ENCODE measurements at places on chromosomes 2 and 18.

- peak; percentile 54 for DNase-seq
Observed at GRCh38 chr2:113136828-113137775, 9.7 kb downstream of the IL1RN start.

GRCh38 chr2:111905990-111906735 lies 7.8 kb downstream of the MERTK start:
- peak; percentile 55 for DNase-seq

GRCh38 chr2:208057108-208057507 lies 31.8 kb upstream of the PLEKHM3 start:
- no peak for DNase-seq

- DNase-seq: no peak
Observed at GRCh38 chr18:60311676-60312360, 60.8 kb downstream of the MC4R start.

GRCh38 chr2:240786871-240787311 lies 33.1 kb downstream of the KIF1A start:
- no peak for DNase-seq

GRCh38 chr2:127607399-127607908 lies 38.5 kb upstream of the GPR17 start:
- no peak for DNase-seq

GRCh38 chr18:36464126-36464651 lies 166.7 kb downstream of the FHOD3 start:
- no peak for DNase-seq

- DNase-seq: no peak
Observed at GRCh38 chr2:23211987-23212583, 172.9 kb upstream of the KLHL29 start.

DNA sequence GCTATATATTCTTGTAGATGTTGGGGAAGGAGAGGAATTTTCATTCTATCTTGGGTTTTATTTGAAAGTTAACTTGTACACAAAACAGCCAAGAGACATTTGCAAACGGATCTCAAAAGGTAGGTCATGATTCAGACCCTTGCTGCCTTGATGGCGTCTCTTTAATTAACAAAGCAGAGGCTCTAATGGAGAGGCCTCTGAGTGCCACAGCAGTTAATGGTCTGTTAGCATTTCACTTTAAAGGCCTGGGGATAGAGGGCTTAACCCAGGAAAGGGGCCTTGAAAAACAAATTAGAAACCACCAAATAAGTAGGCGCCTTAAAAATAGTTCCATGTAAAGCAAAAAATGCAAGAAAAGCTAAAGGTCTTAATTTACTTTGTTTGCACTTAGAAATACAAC lies 836.9 kb upstream of the CELF4 start:
- DNase-seq: no peak

DNA sequence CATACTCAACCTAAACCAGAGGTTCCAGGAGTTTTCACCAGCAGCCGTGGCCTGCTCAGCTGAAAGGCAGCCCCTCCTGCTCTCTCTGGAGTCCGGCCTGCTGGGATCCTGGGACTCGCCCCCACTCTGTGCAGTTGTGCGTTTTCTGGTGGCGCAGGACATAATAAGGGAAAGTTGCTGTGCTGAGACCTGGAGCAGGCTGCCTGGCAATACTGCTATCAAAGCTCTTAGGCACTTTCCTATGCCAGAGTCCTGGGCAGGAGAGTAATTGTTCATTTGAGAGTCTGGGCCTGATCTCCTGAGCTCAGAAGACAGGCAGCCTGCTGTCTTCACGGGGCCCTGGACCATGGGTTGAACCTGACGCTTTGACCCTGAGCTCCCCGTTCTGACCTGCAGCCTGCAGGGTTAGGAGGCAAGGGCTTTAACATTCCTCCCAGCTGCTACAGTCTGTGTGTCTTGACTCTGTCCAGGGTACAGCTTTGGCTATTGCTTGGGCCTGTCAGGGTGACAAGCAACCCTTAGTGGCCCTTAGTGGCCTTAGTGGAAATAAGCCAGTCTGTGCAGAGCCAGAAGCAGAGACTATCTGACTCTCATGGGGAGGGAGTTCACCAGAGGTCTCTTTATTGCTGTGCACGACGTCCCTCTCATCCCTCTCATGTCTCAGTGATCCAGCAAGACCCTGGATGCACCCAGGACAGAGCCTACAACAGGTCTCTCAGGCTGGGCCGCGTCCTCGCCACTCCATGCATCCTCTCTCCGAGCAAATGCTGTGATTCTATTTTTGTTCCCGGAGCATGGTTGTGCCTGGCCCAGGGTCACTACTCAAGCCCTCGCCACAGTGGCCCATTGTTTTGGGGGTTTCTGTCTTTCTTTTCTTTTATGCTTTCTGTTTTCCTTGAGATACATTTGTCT lies 60.6 kb downstream of the ACKR3 start:
- no peak for DNase-seq

- no peak for DNase-seq
Observed at GRCh38 chr2:10348891-10349290, 46.2 kb downstream of the HPCAL1 start.

GRCh38 chr2:177028296-177028695 lies 184.3 kb upstream of the HNRNPA3 start:
- no peak for DNase-seq
